ENCODE measurements at places on chromosomes 5 and 9.

- DNase-seq, result no peak
Observed at GRCh38 chr5:104913841-104914281, 1351.3 kb upstream of the NUDT12 start.

DNA sequence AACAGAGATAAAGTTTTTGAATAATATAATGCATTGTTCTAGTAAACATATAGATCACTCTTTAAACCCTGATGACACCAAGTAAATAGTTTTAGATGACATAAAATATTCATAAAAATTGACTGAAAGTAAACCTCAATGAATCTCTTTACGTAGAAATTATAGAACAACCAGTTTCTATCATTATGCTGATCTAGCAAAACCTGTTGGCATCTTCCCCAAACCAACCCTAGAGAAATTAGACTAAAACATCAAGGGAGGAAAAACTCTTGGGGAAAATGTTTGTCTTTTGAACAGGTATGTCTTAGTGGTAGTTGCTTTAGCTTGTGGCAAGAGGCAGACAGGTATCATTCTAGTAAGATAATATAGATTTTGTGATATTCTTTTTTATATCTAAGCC lies 747.0 kb upstream of the CDH6 start:
- DNase-seq, result no peak

- DNase-seq, result no peak
Observed at GRCh38 chr5:128673970-128674369, 135.9 kb upstream of the FBN2 start.

GRCh38 chr5:96958977-96959376 lies 23.1 kb downstream of the LNPEP start:
- DNase-seq, result no peak

DNA sequence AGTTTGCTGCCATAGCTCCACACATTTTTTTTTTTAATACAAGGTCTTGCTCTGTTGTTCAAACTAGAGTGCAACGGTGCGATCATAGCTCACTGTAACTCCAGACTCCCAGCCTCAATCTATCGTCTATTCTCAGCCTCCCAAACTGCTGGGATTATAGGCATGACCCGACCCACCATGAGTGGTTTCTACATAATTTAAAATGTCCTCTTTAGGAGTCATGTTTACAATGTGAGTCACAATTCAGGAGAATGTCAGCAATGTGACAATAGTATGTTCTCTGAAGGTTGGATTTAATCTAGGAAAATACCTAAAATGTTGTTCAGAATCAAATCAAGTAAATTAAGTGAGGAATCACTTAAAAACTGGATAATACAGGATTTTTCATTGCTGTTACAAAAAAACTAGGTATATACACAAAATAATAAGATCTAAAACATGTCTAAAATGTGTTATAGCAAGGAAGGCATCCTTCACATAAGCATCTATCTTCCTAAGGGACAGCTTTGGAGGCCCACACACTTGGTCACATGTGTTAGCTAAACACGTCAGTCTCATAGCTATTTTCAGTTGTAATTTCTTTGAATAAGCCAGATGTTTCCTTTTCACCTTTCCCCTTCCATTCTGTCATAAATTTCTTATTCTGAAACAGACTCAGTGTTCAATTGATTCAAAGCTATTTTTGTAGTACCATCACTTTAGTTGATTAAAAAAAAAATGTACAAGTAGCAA lies 30.0 kb upstream of the ELAVL2 start:
- no peak for DNase-seq

GRCh38 chr9:97560851-97561250 lies 59.4 kb downstream of the TMOD1 start:
- DNase-seq, result no peak

DNA sequence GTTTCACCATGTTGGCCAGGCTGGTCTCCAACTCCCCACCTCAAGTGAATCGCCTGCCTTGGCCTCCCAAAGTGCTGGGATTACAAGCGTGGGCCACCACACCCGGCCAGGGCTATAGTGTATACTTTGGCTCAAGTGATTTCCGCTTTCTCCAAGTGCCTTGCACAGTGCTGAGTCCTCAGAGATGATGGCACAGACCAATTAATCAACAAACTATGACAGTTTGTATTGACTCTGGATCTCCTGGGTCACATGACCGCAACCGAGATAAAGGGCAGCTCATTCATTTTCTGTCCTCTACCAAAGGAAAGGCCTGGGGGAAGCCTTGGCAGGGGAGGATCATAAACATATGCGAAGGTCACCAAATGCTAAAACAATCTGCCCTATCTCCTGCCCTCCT lies 11.4 kb upstream of the LARP1 start:
- no peak for DNase-seq

GRCh38 chr9:68697851-68698250 lies 7.2 kb upstream of the PIP5K1B start:
- DNase-seq, result no peak

DNA sequence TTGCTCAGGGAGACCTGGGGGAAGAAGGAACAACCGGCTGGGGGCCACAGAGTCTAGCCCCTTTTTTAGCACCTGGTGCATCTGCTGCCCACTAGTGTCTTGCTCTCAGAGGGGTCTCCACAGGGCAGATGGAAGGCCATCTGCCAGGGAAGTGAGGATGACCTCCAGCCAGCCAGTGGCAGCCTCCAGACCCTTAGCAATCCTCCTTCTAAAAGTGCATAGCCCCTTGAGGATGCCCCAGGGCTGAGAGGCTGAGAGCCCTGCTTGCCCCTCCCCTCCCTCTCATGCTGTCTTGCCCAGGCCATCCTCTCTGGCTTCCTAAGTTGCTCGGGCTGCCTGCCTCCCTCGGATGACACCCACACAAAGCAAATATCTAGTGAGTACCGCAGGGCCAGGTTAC lies 81.5 kb upstream of the PANK3 start:
- no peak for DNase-seq

DNA sequence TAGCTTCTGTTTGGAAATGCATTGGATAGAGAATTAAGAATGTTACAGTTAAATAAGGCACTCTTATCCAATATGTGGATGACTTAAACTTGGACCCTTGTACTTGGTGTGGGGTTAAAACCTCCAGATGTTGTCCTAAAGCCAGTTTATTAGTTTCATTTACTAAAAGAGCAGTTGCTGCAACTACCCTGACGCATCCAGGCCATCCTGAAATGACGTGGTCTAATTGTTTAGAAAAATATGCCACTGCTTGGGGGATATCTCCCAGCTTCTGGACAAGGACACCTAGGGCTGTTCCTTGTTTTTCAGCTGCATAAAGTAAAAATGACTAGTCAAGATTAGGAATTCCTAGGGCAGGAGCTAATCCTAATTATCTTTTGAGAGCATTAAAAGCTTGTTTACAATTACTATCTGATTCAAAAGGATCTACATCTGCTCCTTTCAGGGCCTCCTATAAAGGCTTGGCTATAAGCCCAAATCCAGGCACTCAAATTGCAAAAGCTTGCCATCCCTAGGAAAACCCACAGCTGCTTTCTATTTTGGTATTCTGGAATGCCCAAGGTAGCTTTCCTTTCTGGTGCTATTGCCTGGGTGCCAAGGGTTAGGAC lies 45.7 kb upstream of the SLCO4C1 start:
- DNase-seq, result no peak

DNA sequence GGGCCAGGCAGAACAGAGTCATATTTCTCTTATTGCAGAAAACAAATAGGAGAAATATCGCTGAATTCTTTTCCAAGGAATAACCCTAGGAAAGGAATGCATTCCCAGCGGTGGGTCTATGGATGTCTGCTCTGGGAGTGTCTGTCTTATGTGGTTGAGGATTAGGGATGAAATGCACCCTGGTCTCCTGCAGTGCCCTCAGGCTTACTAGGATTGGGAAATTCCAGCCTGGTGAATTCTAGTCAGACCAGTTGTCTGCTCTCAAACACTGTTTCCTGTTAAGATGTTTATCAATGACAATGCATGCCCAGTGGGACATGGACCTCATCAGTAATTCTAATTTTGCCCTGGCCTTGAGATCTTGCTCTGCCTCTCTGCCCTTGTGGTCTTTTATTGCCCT lies 136.1 kb upstream of the ELAVL2 start:
- DNase-seq, result no peak

GRCh38 chr5:133690746-133691145 lies 78.4 kb upstream of the FSTL4 start:
- DNase-seq, result no peak

DNA sequence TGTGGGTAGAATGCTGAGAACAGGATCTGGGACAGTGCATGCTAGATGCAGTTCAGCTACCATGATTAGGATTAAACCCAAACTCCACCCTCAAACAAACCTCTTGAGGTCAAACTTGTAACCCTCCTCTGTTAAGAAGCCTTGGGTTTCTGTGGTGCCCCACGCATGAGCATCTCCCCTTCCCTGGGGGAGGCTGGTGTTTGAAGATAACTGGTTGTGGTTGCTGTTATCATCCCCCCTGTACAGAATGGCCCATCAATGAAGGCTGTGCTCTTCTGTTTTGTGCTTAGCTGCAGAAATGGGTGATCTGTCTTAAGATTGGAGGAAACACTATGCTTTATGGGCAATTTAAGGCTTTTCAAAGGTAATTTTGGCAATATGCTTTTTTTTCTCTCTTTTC lies 4.4 kb upstream of the DAB2IP start:
- no peak for DNase-seq

- no peak for DNase-seq
Observed at GRCh38 chr9:98043915-98044314, 12.6 kb upstream of the NANS start.

GRCh38 chr5:1442222-1443145 lies 2.8 kb downstream of the SLC6A3 start:
- no peak for DNase-seq

DNA sequence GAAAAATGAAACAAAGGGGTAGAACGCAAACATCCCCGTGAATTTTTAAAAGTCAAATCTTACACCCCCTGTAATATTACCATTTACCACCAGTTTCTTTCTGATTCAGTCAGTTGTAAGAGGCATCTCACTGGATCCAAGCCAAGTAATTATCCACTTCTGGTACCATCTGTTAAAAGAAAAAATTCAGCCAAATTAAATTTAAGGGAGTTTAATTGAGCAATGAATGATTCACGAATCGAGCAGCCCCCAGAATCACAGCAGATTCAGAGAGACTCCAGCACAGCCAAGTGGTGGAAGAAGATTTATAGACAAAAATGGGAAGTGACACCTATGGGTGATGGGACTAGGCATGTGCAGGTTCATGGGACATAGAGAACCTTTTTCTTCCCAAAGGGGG lies 29.9 kb upstream of the MTMR12 start:
- no peak for DNase-seq
